Astrocyte of the spinal cord (primary cell): ENCODE measurements at places on chromosomes 1 and 21.

DNA sequence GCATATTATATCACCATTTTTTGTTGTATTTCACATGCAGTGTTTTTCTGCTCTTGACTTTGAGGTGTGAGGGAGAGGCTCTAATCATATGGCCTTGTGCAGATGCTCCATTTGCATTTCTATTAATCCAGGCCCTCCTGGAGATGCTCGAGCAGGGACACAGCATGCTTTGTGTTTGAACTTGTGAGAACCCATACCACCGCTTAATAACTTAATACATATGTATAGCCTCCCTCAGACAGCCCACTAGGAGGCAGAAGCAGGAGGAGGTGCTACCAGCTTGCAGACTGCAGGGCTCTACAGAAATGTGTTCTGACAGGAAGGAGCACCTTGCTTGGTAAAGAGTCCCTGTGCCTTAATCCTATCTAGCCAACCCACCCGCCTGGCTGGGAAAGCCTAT lies 155.2 kb downstream of the BARHL2 start:
- DNase-seq: no peak

- DNase-seq: no peak
Observed at GRCh38 chr1:185063719-185064118, 18.4 kb downstream of the RNF2 start.

DNA sequence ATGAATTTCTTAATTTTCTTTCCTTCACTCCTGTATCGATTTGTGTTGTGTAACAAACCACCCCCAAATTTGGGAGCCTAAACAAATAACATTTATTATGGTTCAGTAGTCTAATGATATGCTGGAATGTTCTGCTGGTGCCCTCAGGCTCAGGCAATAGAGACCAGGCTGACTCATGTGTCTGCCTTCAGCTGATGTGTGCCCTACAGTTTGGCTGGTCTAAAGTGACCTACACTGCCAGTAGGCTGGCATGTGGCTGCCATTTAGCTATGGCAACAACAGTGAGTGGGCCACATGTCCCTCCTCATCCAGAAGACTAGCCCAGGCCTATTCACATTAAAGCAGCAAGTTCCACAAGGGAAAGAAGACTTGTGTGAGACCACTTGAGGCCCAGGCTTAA lies 115.8 kb downstream of the PTPRC start:
- DNase-seq: no peak

DNA sequence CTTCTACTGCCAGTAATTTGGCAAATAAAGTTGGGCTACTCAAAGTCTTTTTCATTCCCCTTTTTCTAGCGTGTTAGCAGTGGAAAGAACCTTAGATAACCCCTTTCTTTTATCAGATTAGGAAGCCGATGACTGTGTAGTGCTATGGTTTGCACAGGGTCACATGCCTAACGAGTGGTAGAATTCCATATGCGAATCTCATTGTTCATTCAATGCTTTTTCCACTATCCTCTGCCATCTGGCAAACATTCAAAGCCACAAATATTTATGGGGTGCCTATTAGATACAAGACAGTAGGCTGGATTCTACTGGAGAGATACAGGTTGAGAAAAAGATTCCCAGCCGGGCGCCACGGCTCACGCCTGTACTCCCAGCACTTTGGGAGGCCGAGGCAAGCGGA lies 14.9 kb upstream of the IER5 start:
- DNase-seq: peak; percentile 49

DNA sequence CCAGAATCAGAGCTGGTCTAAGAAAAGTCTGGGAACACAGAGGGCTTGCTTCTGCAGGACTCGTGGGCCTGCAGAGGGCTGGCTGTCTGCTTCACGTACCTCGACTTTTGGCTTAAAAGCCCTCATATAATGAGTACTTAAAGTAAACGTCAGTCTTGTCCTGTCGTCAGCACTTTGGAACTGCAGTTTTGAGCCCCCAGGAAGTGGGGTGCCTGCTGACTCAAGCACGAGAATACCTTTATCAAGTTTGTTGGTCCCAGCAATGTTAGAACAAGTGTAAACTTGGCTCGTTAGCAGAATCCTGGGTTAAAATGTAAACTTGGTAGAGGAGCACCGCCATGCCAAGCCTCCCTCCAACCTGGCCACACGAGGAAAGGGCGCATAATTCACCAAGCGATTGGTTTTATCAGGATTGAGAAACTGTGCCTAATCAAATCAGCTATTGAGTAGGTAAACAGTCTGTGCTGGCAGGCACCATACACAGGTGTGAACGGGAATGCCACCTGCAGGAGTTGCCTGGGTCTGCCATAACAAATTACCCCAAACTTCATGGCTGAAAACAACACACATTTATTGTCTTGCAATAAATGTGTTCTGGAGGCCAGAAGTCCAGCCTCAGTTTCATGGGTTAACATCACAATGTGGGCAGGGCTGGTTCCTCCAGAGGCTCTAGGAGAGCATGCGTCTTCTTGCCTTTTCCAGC lies 45.0 kb upstream of the FHAD1 start:
- no peak for DNase-seq

DNA sequence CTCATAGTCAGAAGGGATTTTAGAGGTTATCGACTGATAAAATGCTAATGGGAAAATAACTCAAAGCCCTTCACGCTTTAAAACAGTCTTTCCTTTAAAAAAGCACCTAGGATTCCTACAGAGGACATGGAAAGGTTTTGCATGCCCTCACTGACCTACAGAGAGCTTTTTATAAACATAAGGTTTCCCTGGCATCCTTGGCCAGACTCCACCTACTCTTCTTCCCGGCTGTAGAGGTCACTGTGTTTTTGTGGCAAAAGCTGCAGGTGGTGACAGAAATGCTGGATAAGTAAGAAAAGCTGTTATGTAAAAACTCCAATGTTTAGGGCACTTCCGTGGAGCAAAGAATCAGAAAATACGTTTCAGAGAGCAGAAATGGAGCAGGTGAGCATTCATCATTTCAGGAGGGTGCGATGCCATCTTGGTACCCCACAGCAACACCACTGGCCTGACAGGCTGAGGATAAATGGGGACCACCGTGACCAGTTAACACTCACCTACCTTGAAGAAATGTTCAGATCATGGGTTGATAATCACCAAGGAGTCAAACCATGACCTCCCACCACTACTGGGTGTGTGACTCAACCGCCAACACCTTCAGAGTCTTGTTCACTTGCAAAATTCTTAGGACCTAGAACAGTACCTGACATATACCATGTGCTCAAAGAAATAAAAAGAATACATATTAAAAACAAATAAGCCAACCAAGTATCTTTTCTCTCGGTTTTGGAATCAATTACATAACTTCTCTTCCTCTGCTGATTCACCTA lies 46.6 kb downstream of the SSBP3 start:
- no peak for DNase-seq

DNA sequence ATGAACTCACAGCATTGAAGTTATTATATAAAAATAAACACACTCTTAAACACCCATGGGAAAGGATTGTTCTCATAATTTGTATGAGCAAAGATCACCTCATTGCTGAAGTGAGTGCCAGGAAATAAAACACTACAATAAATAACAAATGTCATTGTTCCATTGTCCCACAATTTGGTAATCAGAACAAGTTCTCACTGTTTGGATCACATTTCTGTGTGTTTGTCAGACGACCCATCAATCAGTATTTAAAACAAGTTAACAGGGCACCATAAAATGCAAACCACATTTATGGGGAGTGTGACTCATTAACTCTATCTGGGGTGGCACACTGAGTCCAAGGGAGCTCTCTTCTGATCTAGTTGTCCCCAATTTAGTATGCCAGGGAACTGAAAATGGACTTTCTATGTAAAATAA lies 124.5 kb downstream of the PTPRC start:
- no peak for DNase-seq

DNA sequence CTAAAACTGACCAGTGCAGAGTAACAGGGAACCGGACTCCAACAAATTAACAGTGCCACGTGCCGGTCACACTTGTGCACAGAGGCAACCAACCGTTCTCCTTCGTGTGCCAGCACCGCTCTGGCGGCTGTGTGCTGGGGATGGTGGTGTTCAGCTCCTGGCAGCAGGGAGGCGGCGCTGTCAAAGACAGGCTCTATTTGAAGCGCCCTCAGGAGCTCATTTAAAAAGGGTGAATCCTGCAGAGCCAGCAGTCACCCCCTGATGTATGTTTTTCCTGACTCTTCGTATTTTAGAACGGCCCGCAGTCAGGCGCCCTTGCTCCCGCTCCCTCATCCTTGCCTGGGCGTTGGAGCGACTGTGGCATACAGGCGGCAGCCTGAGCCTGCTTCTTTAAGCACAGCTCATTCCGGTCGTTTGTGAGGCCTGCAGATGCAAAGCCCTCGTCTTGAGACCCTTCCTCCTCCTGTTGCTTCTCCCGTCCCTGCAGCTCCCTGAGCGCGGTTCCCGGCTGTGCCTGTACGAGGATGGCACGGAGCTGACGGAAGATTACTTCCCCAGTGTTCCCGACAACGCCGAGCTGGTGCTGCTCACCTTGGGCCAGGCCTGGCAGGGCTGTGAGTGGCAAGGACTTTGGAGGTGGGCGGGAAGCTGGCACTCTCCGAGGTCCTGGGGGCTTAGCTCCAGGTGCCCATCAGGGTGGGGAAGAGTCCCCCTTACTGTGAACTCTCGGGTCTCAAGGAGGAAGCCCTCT lies 1.1 kb downstream of the DFFB start:
- DNase-seq: peak; percentile 26

DNA sequence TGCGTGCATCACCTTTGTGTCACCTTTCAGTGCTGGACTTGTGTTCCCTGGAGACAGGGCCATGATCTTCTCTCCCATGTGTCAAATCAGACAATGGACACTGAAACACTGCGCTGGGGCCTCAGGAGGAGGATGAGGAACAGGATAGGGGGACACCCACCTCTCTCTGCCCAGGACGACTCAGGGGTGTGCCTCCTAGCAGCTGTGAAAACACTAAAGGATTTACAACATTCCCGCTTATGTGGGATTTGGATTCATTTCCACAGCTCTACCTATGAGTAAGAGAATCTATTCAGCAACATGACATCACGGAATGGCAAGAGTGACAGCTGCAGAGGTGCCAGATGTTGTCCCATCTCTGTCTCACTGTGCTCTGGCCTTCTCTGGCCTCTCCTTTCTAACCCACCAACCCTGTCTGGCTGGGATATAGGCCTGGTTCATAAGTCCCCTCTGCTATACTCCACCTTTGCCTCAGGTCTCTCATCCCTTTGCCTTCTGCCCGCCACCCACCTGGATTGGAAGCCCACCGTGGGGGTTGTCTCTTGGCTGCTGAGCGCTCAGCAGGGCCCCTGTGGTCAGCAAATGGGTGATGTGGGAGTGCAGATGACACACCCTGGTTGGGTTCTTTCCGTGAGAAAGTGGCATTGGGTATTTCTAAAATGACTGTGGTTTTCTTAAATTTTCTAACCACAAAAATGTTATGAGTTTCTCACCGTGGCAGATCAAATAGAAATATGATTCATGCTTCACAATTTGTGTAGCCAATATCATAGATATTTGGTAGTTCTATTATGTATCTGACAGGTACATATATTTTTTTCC lies 47.1 kb upstream of the TLR5 start:
- peak; percentile 42 for DNase-seq

- DNase-seq: no peak
Observed at GRCh38 chr1:20936216-20936615, 149.1 kb upstream of the HP1BP3 start.

DNA sequence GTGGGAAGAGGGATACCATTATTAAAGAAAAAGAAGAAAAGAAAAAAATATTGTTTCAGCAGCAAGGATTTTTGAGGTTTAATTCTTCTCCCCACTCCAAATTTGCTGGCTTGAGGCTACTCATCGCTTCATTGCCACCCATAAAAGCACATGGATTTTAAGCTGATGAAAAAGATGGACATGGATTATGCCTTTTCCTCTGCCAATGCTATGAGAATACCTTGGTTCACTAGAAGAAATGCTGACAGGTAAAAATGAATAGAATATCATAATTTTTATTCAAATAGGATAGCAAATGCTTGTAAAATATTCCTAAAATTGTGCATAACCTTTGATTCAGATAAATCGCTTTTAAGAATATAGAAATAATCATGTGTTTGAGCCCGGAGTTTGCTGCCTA lies 289.7 kb upstream of the DPYD start:
- no peak for DNase-seq

GRCh38 chr21:39353295-39353694 lies 4.4 kb upstream of the HMGN1 start:
- DNase-seq: no peak

DNA sequence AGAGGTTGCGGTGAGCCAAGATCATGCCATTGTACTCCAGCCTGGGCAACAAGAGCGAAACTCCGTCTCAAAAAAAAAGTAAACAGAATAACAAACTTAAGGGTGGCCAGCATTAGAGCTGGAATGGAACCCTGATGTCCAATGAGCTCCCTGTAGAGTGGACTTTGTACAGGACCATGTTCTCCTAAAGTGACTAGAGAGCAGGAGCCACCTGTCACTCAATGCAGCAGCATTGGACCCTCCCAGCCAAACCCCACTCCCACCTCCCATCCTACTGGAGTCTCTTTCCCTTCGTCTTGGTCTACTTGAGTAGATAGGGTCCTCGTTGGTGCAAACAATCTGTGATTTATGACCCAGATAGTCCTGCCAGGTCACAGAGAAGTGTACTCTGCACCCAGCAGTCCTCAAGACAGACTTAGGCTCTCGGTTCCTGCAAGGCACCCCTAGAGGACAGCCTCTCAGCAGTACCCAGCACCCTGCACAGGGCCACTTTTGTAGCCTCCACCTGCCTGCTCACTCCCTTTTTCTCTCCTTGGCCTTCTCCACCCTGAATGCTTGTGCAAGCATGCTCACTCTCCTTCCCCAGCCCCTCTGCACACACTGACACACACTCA lies 69.2 kb upstream of the ZNF281 start:
- DNase-seq: no peak

DNA sequence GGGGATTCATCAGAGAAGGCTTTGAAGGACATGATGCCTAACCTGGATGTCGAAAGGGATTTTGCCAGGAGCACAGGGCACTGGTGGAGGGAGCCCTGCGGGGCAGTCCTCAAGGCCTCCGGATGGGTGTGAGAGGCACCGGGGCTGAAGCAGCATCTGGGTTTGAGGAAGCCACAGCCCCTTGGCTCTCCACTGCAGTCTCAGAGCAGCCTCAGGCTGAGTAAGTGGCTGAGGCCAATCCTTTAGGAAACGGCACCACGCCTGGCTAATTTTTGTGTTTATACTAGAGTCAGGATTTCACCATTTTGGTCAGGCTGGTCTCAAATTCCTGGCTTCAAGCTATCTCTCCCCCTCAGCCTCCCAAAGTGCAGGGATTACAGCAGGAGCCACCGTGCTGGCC lies 12.0 kb downstream of the ERVH48-1 start:
- no peak for DNase-seq

- DNase-seq: no peak
Observed at GRCh38 chr1:196308176-196308575, 300.1 kb downstream of the KCNT2 start.
